Memory B cell (primary cell): ENCODE measurements at places on chromosomes 4 and X.

DNA sequence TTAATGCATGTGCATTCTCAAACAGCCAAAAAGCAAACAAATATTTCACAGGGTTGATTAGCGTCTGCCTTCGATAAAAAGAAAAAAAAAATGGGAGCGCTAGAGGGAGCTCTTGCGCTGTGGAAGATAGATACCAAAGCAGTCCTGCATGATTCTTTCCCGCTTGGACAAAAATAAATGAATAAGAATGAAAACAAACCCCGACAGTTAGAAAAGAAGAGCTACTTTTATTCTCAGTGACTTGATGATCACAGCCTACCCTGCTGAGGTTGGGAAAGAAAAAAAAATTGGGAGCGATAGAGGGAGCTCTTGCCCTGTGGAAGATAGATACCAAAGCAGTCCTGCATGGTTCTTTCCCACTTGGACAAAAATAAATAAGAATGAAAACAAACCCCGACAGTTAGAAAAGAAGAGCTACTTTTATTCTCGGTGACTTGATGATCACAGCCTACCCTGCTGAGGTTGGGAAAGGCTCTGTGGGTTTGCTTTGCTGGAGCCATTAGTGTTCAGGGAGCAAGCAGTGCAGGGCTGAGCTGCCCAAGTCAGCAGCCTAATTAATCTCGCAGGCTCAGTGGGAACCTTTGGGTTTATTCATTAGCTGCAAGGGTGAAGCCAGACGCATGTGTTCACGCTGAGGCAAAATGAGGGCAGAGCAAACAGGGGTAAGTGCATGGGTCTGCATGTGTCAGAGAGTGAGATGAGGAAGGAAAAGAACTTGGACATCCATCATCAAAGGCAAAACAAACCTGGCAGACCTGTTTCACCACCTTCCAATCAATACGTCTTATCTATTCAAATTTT lies 249.3 kb upstream of the PRKX start:
- DNase-seq = no peak

GRCh38 chr4:71453531-71453930 lies 114.7 kb downstream of the SLC4A4 start:
- DNase-seq = no peak

DNA sequence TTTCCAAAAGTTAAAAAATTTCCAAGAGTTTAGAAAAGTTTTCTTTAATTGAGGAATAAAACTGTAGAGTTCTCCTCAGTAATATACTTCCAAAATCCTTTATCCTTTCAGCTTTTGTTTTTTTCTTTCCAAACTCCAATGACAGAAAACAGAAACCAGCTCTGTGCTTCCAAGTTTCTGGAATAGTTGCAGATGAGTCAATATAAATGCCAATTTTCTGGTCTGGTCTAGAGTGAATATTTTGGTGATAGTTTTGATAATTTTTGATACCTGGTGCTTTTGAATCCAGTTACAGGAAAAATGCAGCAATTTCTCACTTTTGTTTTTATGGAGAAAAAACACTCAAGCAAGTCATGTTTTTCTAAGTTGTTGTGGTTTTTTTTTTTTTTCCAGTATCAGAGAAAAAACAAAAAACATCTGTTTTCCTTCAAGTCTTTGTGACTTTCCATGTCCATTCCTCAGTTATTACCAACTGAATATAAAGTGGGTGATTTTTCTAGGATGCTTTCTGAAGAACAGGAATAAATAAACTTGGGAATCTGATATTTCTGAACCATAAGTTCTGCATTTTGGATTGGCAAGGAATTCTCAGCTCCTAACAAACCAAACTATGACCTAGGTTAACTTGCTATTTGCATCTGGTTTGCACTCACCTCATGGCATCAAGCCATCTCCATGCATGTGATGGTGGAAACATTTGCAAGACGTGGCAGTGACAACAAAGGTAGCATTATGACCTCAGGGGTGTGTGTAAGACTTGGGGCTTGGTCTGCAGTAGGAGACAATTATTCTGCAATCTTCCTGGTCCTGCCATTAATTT lies 139.1 kb downstream of the VEGFC start:
- DNase-seq = no peak

GRCh38 chr4:142155347-142155746 lies 519.0 kb downstream of the IL15 start:
- DNase-seq = no peak

- DNase-seq = no peak
Observed at GRCh38 chrX:84118315-84118714, 69.7 kb downstream of the RPS6KA6 start.

DNA sequence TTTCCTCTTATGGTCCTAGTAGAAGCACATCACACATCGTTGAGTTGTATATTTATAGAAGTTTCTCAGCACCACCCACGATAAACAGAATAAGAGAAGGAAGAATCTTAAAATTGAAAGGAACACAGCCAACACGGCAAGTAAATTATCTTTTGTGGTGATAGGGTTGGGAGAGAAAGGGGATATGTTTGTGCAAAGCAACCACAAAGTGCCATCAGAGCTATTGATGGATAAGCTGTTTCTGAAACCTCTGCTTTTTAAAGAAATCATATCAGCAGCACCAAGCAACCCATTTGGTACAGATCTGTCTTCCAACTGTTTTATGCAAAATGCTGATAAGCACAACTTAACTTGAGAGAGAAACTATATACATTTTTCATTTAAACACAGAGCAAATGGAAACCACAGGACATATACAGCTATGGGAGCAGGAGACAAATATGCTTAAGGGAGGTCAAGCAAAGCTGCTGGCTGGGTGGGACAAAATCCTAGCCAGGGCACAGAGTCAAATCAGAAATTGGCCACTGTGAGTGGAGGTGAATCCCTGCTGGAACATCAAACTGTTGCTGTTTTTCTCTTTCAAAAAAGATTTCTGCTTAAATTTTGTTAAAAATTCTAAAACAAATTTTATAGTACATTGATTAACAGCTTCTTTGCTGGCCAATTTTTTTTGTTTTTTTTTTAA lies 194.0 kb upstream of the HHIP start:
- no peak for DNase-seq

GRCh38 chrX:67949270-67949669 lies 405.4 kb downstream of the AR start:
- no peak for DNase-seq
